ENCODE measurements at places on chromosomes 5 and 9.

- DNase-seq, result no peak
Observed at GRCh38 chr5:119286511-119287488, 69.0 kb upstream of the TNFAIP8 start.

- no peak for DNase-seq
Observed at GRCh38 chr9:38061326-38061977, 7.6 kb downstream of the SHB start.

GRCh38 chr5:134437847-134438581 is 26.3 kb upstream of the CDKN2AIPNL start:
- DNase-seq, result peak; percentile 33

DNA sequence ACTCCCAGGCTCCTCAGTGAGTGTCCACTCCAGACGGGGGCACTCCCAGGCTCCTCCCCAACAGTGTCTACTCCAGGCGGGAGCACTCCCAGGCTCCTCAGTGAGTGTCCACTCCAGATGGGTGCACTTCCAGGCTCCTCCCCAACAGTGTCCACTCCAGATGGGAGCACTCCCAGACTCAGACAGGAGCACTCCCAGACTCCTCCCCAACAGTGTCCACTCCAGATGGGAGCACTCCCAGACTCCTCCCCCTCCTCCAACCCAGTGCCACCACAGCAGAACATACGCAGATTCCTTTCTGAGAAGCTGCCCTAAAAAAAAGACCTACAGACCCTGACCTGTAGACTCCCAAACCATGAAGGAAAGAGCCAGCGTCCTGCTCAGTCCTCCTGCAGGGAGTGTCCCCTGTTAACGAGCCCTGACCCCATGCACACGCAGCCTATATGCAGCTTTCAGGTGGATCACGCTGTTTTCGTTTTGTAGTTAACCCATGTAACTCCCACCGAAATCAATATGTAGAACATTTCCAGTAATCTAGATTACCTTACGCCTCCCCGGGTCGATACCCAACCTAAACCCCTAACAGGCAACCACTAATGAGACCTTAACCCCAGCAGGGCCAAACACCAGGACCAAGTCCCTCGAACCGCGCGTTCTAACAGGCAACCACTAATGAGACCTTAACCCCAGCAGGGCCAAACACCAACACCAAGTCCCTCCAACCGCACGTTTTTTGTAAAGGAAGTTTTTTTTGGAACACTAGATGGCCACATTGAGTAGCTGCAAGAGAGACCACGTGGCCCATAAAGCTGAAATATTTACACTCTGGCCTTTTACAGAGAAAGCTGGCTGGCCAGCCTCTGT is 15.7 kb downstream of the PNPLA7 start:
- DNase-seq, result peak; percentile 26

DNA sequence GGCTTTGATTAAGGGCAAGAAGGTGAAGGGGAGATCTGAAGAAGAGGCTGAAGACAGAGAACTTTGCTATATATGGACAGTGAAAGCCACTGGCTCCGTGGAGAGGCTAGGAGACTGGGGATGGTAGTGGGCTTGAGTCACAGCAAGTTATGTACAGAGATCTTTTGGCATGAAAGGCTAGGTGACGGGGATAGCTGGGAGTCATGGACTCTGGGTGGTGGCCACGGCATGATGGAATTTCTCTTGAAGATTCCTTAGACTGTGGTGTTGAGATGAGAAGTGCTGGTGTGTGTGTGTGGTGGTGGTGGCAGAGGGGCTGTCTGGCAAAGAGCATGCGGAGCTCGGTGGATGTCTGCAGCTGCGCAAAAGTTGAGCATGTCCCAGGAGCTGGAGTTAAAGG is 120.6 kb upstream of the STC2 start:
- DNase-seq, result no peak

- no peak for DNase-seq
Observed at GRCh38 chr9:75175395-75175794, 87.1 kb downstream of the OSTF1 start.

DNA sequence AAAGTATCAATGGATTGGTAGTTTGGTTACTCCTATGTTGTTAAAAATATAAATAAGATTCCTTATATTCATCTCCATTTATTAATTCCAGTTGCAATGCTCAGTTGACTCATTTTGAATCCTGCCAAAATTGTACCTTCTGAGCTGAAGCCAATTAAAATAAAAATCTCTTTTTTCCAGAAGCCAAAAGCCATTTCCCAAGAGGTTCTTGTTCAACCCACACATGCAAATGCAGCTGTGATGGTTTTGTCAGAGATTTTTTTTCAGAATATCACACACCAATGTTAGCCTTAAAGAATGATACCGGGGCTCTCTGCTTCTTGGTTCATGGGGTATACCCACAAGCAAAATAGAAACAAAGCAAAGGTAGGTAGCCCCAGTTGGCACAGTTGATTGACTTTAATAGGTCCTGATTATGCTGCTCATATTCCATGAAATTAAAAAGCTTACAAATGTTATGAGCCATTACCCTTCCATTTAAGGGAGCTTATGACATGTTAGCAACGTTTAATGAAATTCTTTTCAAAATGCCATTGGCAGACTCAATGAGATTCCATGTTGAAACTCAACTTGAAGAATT is 208.0 kb downstream of the SGCD start:
- DNase-seq, result peak; percentile 77

- no peak for DNase-seq
Observed at GRCh38 chr5:111691508-111691907, 65.5 kb downstream of the NREP start.

DNA sequence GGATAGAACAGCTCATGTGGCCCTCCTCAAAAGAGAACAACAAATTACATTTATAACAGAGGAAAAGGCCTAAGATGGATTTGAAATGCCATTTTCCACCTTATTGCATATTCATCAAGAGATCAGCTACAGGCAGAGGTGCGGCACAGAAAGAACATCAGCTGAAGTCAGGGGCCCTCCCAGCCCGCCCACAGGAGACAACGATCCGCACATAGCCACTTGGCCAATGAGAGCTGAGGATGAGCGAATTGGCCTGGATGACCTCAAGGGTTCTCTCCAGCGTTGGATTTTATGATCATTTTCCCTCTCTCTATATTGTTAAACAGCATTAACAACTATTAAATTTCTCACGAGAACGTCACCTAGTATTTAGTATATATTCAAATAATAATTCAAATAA is 97.6 kb downstream of the GNAQ start:
- DNase-seq, result no peak

- DNase-seq, result no peak
Observed at GRCh38 chr5:180346358-180346757, 6.8 kb downstream of the GFPT2 start.

- no peak for DNase-seq
Observed at GRCh38 chr9:21583628-21584377, 101.7 kb upstream of the IFNE start.

DNA sequence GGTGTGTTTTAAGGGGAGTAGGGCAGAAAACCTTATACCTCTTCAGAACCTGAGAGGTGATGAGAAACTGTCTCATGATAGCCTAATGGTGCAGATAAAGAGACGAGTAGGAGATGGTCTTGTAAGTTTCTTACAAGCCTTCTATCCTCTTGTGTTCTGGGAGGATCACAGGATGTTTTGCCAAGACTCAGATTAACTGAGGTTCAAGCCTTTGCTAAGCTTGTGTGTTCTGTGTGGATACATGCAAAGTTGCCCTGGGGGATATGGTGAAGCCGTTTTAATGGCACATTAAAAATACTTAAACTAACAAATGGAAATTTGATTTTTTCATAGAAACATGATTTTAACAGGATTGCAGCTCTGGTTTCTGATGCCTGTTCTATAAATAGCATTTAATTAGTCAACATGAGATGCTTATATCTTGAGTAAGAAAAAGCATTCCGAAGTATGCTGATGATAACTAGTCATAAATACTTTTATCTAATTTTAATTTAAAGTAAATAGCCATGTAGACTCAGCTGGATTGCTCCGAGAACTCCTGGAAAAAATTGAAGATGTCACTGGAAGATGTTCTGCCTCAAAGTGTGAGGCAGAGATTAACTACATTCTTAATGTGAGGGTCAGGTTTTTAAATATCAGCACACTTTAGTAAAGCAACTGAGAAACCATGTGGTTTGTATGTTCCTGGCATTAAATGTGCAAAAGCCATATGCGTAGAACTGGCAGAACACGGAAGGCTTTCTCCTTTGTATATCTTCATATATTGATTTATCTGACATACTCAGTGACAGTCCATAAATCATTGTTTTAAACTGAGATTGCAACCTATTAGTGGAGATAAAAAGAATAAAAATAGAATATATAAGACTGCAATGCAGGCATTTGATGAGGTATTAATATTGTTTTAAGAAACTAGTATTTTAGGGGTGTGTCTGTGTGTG is 53.7 kb downstream of the IPO11 start:
- DNase-seq, result no peak

GRCh38 chr5:139893873-139894272 is 98.3 kb downstream of the PSD2 start:
- DNase-seq, result no peak

DNA sequence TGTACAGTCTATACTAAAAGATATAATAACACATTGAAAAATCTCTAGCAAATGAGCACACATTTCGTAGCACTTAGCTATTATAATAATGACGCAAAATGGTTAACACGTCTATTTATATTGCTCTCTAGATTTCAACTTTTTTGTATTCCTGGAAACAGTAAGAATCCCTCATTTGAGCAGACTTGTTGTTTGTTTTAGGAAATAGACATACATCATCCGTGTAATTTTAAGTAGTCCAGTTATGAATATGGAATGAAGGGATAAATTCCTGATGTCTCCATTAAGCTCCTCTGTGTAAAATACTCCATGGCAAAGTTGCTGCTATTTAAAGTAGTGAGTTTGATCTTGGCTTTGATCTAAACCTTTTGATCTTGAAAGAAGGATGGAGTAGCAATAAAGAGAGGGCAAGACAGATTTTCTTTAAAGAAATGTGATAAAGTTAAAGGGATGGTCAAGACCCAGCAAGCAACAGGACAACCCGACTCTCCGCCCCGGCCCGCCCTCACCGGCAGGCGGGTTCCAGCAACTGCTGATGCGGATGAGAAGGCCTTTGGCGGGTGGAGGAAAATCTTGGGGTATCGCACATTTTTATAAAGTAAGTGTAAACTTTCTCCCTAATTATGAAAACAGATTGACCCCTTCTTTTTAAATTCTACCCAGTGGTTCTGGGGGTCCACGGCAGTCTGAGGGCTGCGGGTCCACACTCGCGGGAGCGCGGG is 277.4 kb downstream of the AOPEP start:
- no peak for DNase-seq

- no peak for DNase-seq
Observed at GRCh38 chr9:72979405-72980100, 26.7 kb upstream of the ALDH1A1 start.

DNA sequence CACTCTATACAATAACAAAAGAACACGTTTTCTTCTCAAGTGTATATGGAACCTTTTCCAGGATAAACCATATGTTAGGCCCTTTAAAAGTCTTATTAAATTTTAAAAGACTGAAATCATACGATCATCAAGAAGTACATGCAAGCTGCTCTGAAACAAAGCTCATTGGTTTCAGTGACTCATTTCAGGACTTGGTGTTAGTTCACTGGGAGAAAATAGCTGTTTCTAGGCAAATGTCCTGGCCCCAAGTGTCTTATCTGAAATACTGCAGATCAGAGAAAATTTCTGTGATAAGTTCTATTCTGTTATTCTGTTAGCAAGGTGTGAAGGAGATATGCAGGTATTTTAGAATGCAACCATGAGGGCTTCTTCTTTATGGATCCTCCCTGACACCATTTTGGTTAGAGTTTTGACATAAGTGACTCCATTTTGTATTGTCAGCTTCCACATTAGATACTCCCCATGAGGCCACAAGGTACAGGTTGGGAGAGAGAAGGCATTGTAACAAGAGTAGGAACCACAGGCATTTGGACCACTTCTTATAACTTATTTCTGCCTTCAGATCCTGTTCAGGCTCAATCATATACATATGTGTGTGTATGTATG is 7.5 kb upstream of the CCDC180 start:
- no peak for DNase-seq

DNA sequence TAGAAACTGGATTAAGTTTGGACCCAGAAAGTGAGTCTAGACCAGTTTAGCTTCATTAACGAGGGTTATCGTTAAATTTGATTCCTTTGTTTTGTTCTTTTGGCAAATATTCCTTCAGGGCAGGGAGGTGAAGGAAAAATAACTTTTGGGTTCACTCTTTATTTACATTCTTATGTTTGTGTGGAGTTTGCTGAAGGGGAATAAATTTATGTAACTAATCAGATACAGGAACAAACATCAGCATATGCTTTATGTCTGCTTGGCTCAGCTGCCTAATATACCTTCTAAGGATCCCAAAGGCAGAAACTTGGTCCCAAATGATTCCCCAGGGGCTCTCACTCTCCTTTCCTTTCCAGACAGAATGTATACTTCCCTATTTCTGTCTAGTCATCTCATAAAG is 132.4 kb downstream of the MCTP1 start:
- DNase-seq, result no peak

- no peak for DNase-seq
Observed at GRCh38 chr5:111159845-111160244, 64.3 kb upstream of the CAMK4 start.

- DNase-seq, result peak; percentile 18
Observed at GRCh38 chr9:136625101-136626065, 37.3 kb upstream of the EGFL7 start.

DNA sequence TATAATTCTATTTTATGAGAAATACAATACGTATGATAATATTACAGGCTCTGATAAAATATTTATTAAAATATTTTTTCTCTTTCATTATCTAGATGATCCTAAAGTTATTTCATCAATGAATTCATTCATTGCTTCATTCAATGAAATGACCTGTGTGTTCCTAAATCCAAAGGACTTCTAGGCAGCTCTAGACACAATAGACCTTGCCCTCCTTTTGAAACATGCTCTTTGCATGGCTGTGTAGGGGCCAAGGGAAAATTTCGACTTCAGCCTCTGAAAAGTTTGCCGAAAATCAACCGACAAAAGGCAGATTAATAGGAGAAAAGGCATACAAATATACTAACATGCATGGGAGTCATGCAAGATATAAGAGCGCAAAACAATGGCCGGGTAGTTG is 402.0 kb downstream of the ELAVL2 start:
- DNase-seq, result no peak

DNA sequence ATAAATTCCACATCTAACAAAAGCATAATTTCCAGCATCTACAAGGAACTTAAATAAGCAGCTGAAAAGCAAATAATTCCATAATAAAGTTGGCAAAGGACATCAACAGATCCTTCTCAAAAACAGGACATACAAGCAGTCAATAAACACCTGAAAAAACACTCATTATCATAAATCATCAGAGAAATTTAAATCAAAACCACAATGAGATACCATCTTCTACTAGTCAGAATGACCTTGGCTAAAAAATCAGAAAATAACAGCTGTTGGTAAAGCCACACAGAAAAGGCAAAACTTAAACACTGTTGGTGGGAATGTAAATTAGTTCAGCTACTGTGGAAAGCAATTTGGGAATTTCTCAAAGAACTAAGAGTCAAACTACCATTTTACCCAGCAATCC is 1371.1 kb upstream of the ACO1 start:
- DNase-seq, result no peak

- no peak for DNase-seq
Observed at GRCh38 chr9:126722922-126723806, 81.7 kb upstream of the ZBTB43 start.

- DNase-seq, result no peak
Observed at GRCh38 chr9:109977521-109977920, 197.5 kb downstream of the PALM2AKAP2 start.

All from fibroblast of skin of left quadriceps (primary cell).